8988T (cell line): ENCODE measurements at places on chromosomes 1 and 21.

DNA sequence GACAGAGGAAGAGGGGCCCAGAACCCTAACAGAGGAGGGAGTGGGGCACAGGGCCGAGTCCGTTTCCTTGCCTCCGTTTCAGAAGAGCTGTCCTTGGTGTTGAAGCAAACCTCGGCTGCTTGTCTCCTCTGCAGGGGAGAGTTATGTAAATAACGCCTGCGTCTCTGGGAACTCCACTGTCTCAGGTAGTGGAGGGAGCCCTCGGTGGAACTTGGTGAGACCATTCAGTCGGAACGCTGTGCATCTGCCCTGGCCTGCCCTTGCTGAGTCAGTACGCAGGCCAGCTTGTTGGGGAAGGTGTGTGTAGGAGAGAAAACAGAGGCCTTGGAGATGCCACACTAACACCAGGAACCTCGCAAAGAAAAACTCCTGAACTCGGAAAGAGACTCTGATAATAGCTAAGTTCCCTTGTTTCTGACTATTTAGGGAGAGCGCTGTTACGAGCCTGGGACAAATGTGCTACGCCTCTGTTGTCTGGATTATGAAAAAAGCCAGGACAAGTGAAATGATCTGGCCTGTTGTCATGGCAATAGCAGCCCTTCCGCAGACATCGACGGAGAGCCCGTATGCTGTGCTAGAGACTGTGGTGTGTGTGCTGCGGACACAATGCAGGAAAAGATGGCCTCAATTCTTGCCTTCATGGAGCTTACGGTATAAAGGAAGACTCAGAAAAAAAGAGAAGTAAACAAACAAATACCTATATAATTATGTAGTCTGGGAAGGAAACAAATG is 94.6 kb upstream of the AKT3 start:
- DNase-seq: no peak

DNA sequence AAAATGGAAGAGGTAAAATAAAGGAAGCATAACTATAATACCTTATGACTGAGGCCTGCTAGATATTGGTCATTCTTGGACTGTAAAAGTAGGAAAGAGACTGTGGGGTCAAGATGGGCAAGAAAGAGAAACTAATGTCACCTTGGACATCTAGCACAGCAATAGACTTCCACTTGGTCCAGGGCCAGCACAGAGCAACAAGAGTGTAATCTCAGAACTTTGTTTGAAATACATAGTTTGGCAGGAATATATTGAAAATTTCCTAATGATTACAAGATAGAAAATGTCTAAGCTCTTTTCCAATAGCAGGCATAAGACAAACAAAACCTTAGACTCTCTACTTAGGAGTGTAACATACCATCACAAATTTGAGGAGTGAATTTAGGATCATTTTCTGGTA is 4.6 kb downstream of the LRRC8C start:
- no peak for DNase-seq

DNA sequence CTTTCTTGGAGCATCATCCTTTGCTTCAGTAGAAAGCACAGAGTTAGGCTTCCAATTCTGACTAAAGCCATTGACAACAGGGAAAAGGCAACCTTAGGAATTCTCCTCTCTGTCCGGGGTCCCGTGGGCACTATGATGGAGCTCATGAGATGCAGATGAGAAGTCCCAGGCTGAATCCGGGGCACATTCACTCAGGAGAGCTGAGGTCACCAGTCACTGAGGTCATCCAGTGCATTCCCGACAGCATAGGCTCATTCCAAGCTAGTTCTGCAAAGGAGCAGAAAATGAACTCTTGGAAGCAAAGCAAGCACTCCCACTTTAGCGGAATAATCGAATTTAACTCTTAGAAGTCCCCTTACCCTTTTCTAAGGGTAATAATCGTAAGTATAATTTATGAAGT is 6.8 kb downstream of the CR1 start:
- DNase-seq: no peak

DNA sequence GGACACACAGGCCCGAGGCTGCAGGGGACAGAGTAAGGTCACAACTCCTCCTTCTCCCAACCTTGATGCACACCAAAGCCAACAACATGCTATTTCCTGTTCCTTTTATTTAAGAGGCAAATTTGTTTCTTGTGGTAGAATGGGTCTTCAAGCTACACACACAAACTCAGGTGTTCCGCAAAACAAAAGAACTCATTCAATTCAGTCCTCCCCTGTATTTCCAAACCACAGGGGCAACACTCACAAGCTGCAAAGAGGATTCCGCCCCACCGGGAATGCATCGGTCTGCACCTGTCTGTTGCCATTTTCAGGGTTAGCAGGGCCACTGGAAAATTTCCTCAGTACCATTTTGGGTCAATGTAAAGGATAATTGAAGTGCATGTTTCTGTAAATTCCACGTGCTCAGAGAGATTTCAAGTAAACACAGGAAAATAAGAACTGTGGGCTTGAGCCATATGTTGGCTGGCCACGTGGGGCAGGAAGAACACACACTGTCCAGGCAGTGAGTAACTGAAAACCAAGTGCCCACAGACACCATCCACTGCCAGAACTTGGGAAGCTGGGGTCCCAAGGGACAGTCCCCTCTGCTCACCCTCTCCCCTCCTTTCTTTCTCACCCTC is 145.2 kb upstream of the ERG start:
- no peak for DNase-seq

- no peak for DNase-seq
These were observed 33.6 kb downstream of the CHML start for GRCh38 chr1:241606544-241606943.

GRCh38 chr1:31259746-31260145 is 20.1 kb upstream of the NKAIN1 start:
- DNase-seq: no peak

- DNase-seq: no peak
These were observed 82.6 kb downstream of the VWA5B1 start for GRCh38 chr1:20373286-20373685.

- no peak for DNase-seq
These were observed 82.8 kb downstream of the TRIM33 start for GRCh38 chr1:114428083-114428754.

GRCh38 chr1:20250340-20250989 is 40.2 kb upstream of the VWA5B1 start:
- no peak for DNase-seq

- no peak for DNase-seq
These were observed 125.1 kb upstream of the ADGRL4 start for GRCh38 chr1:79131626-79132025.

GRCh38 chr1:226787638-226788037 is 48.6 kb upstream of the ITPKB start:
- DNase-seq: no peak

DNA sequence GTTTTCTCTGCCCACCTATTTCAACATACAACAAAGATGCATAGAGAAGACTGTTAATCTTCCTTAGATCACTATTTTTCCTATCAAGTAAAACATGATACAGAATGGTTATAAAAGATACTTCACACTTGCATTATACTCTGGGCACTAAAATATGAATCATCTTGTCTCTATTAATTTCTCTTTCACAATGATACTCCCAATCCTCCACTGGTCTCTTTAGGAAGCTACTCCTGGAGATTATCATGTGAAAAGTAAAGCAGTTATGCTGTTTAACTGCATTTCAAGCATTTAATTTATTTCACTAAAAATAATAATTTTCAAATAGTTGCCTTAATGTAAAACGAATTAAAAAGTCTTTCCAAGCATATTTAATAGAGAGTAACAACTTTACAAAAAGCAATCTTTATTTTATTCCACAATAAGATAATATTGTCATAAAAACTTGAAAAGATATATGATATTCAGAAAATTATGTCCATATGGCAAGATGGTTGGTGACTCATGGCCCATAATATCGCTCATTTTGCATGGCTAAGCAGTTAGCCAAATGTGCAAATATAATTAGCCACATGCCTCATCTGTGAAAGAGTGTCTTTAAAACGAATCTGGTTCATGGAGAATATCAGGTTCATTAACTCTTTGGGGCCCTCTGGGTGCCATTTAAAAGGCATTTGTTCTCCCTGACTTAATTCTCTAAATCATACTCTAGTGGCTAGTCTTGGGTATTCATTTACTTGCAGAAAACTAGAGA is 1569.0 kb upstream of the B3GALT2 start:
- DNase-seq: no peak

- no peak for DNase-seq
These were observed 262.0 kb downstream of the NUF2 start for GRCh38 chr1:163583661-163584181.

- no peak for DNase-seq
These were observed 21.4 kb upstream of the LRRC38 start for GRCh38 chr1:13535227-13535626.

GRCh38 chr1:193185901-193186731 is at the start of gene B3GALT2:
Gene B3GALT2 (minus strand): TSS chr1:193186613. CDS start chr1:193181562, 5,051 bp downstream.
- no peak for DNase-seq

- no peak for DNase-seq
These were observed 35.0 kb downstream of the USP24 start for GRCh38 chr1:55180075-55180670.
